Stimulated activated CD4-positive, alpha-beta T cell treated with anti-CD3 and anti-CD28 coated beads, Interleukin-4, amount 100 ng/mL, for 4 hours (primary cell): ENCODE measurements at places on chromosomes 3 and 15.

- no peak for DNase-seq
Observed at GRCh38 chr15:92421976-92422375, 28.3 kb downstream of the ST8SIA2 start.

DNA sequence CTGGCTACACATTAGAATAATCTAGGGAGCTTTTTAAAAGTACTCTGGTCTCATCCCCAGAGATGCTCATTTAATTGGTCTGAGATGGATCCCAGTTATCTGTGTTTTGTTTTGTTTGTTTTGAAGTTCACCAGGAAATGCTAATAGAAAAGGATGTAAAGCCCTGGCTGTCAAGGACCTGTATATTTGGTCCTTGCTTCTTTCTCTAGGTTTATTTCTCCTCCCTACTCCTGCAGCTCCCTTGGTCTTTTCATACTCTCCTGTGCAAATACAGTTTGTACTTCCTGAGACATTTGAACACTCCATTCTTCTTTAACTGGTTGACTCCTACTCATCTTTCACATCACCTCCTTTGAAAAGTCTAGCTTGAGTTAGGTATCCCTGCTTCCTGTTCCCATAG lies 3.3 kb downstream of the PIK3CA start:
- no peak for DNase-seq

DNA sequence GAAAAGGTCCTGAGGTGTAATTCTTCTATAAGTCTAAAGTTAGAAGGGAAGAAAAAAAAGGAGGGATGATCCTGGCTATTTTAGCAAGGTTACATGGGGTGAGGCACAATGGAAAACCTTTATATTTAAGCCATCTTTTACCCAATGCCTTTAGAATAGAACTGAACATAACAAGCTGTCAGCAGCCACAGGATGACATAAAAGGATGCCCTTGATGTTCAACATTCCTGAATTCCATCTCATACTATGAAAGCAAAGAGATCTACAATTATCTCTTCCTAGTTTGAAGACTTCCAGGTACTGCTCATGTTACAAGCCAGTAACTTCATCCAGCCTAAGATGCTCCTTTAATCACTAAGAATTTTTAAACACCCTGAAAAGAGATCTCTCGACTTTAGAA lies 26.9 kb downstream of the NEK10 start:
- DNase-seq = no peak

DNA sequence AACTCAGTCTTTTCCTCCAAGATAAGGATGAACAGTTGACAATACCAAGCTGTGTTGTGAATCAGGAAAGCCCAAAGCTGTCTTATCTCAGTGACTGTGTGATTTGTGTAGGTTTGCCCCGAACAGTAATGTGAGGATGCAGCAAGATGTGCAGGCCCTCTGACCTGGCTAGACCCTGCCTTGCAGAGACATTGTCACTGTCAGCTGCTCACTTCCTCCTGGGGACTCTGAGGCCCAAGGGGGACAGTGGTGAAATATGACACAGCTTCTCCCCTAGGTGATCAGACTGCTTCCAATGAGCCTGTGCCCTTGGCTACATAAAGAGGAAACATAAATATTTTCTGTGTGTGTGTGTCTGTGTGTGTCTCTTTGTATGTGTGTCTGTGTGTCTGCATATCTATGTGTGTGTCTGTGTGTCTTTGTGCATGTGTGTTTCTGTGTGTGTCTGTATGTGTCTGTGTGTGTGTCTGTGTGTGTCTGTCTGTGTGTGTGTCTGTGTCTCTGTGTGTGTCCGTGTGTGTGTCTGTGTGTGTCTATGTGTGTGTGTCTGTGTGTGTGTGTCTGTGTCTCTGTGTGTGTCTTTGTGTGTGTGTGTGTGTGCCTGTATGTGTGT lies 21.7 kb downstream of the LRRK1 start:
- no peak for DNase-seq

- DNase-seq = no peak
Observed at GRCh38 chr3:147189016-147189415, 217.3 kb downstream of the ZIC4 start.

DNA sequence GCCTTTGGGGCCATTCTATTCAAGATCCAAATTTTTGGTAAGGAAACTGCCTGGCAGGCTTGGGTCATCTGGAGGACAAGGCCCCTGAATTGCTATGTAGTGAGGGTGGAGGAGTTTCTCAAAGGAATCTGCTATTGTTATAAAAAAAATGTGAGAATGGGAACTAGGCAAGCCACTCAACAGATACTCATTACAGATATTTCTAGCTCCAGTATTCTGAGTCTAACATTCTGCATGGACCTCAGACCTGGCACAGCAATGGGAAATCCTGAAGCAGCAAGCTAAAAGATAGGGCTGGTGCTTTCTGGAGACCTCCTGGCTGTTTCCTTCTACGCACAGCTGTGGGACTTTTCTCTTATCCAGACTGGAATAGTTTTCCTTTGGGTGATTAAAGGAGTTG lies 430.7 kb upstream of the RBMS3 start:
- DNase-seq = no peak

GRCh38 chr3:108352176-108352575 lies 55.8 kb downstream of the HHLA2 start:
- no peak for DNase-seq

- no peak for DNase-seq
Observed at GRCh38 chr3:59690886-59691285, 641.1 kb upstream of the CFAP20DC start.

DNA sequence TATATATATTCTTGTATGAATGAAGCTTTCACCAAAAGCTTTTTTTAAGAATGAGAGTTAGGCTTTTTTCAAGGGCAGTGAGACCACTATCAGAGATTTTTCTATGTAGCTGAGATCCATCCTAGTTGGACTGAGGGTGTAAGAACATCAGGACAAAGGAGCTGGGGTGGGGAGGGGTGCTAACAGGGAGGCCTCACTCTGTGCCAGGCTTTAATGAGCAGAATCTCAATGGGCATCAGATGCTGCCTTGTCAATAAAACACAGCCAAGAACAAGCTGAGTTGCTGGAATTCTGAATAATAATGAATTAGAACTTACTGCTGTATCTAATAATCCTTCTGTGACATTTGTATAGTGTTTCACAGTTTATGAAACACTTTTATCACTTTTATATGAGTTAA lies 41.4 kb upstream of the USP3 start:
- DNase-seq = no peak

- no peak for DNase-seq
Observed at GRCh38 chr3:39207361-39208186, 15.2 kb upstream of the XIRP1 start.

GRCh38 chr15:29919380-29919881 lies 97.2 kb upstream of the TJP1 start:
- DNase-seq = no peak

DNA sequence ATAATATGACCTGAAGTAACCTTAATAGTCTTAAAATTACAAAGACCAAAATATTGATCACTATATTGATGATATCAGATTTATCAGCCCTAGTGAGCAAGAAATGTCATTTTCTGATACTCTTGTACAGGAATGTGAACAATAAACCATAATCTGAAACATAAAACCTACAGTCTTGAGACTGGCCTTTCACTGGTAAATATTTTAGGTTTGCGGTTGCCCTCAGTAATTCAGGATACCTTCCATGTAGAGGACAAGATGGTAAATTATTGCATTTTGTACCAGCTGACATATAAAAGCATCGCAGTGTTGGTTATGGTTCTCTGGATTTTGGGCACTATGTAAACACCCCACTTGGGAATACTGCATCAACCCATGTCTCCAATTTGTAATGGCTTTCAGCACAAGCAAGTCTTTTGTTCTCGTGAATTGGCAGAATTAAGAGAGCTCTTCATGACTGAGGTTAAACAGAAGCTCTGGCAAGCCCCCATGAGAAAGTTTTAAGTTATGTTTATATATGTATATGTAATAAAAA lies 128.5 kb downstream of the LMLN start:
- no peak for DNase-seq

DNA sequence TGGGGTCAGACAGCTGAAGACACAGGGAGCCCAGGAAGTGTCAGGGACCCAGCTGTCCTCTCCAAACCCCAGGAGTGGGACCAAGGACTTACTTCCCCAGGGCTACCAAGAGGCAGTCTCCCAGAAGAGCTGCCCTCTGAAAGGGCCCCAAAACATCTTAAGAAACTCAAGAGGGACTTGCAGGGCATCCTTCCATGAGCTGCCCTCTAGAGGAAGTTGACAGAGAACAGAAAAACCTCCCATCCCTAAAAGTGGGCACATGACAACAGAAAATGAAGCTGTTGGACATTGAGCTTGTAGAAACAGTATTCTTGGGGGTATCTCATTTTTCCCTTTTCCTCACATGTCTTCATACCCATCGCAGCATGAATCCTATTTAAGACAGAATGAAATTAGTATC lies 58.9 kb downstream of the MECOM start:
- no peak for DNase-seq

GRCh38 chr3:150239766-150240165 lies 168.3 kb upstream of the TSC22D2 start:
- no peak for DNase-seq

DNA sequence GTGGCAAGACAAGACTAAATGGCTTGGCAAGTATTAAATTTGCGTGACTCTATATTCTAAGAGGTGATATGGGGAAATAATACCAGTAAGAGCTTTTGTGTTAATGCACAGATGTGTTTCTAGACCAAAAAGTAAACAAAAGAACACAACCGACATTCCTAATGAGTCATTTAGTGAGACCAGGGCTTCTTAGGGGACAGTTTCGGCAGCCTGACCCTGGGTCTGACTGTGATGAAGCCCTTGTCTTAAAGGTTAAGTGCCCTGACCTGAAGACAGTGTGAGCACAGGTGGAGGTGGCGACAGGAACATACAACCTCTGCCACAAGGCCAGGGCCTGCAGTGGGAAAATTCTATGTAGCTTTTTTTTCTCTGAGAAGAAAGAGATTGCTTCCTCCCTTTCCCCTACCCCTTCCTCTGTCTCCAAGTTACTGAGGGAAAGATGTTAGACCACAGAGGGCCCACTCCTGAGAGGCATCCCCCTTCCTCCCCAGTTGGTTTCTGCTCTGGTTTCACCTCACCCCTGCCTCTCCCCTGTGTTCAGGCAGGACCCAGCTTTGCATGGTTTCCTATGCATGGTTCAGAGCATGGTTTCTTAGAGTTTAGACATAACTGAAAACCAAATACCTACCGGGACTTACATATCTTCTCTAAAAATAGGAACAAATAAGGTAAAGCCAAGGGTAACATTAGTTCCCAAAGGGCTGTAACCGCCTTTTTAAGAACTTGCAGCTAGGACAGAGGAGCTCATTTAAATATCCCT lies 24.8 kb upstream of the CMTM7 start:
- no peak for DNase-seq

GRCh38 chr3:49244581-49245205 lies 32.3 kb downstream of the C3orf62 start:
- no peak for DNase-seq

GRCh38 chr3:114128231-114128630 lies 50.6 kb downstream of the DRD3 start:
- no peak for DNase-seq

GRCh38 chr15:38768970-38769369 lies 204.4 kb upstream of the RASGRP1 start:
- no peak for DNase-seq

- DNase-seq = no peak
Observed at GRCh38 chr3:193680220-193680619, 87.2 kb downstream of the OPA1 start.

DNA sequence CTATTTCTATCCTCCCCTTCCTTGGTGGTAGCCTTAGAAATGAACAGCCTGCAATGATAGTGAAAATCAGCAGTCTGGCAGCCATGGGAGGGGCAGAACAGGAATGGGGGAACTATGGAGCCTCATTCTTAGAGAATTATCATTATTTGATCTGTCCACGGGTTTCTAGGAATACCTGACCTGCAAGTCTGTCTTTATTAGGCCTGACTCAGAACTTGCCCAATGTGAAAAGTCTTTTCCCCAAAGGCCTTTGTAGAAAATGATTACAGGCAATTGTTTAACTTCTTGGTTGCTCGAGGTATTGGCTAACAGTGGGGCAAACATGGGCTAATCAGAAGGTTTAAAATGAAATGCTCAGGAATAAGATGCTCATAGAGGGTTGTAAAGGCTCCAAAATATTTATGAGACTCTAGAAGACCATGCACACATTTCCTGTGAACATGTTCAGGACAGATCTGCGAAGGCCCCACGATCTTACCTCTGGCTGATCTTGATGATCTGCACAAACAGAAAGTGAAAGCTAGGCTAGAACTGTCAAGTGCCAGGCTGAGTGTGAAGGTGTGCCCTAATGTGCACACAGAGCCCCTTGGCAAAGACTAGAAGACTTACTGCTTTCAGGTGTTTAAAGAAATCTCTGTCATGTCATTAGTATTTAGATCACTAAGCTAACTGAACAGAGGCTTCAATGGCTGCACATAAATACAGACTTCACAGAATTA lies 39.6 kb upstream of the LAMP3 start:
- DNase-seq = no peak

GRCh38 chr15:75348034-75348561 lies 1.3 kb downstream of the NEIL1 start:
- no peak for DNase-seq

DNA sequence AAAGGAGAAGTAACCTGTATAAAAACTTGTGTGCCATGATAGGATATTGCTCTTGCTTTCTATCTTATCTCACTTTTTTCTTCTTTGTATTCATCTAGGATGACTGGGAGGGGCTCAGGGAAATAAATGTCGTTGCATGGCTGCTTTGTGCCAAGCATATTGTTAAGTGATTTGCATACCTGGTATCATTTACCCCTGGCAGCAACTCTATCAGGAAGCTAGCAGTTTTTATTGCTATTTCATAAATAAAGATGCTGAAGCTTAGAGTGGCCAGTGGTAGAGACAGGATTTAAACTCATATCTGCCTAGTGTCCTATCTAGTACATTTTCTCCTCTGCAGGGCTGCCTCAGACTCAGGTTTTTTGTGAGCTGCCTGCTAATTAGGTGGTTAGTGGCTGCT lies 253.3 kb downstream of the PTPRG start:
- no peak for DNase-seq

DNA sequence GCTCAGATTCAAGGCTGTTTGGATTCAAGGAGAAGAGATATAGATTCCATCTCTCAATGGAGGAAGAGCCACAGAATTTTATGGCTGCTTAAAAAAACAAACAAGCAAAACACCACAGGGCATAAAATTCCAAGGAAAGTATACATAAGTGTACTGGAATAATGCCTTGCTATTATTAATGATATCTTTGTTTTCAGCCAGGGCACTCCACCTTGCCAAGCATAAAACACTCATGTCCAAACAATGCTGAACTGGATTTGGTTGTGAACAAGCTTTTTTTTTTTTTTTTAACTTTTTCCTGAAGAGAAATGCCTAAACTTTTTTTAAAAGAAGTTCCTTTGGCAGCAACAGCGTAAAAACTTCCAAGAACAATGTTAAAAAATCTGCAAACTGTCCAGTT lies 4.8 kb upstream of the CLSTN2 start:
- no peak for DNase-seq

GRCh38 chr15:27690290-27690689 lies 408.8 kb downstream of the OCA2 start:
- DNase-seq = no peak

GRCh38 chr3:126979046-126979628 lies 3.8 kb upstream of the PLXNA1 start:
- no peak for DNase-seq

DNA sequence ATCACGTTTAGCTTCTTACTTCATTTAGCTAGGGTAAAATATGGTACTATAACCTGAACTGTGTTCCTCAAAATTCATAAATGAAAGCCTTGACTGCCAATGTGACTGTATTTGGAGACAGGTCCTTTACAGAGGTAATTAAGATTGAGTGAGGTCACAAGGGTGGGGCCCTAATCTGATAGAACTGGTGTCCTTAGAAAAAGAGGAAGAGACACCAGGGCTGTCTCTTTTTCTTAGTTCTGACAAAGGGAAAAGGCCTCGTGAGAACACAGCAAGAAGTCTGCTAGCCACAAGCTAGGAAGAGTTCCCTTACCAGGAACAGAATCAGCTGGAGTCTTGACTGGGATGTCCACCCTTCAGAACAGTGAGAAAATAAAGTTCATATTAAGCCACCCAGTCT lies 162.7 kb downstream of the GMNC start:
- DNase-seq = no peak
